ENCODE measurements at places on chromosomes 6 and 20.

GRCh38 chr20:21901470-21902275, 196.2 kb downstream of the PAX1 start:
- DNase-seq, result no peak

GRCh38 chr6:28651161-28651560, 125.5 kb downstream of the GPX5 start:
- DNase-seq, result no peak

- DNase-seq, result peak; percentile 23
Measured at GRCh38 chr6:47631269-47631772, 67.1 kb upstream of the ADGRF4 start.

DNA sequence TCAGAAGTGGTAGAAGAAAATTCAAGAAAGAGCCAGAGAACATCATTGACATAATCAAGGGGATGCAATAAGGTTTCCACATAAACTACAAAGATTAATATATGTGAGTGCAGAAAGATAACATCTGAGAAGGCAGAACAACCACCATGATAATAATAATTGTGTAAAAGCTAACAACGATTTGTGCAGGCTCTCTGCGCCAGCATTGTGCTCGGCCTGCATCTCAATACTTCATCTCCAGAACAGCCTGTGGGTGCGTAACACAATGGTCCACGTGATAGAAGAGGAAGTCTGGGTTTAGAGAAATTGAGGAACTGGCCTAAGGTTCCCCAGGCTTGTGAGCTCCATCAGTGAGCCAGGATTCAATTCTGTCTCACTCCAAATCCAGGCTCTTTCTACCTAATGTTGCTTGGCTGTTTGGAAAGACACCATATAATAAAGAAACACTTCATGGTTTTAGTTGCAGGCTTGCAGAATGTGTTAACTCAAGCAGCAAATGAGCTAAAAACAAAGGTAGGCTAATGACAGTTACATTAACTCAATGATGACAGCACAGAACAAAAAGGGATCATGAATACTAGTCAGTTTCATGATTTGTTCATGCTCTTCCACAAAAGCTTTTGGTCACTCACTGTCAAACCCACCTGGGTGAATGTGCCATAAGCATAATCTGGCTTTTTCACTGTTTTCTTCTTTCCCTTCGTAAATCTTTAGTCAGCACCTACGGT, 71.2 kb downstream of the LY86 start:
- no peak for DNase-seq

- no peak for DNase-seq
Measured at GRCh38 chr6:144434308-144434990, 149.3 kb downstream of the UTRN start.

- no peak for DNase-seq
Measured at GRCh38 chr6:53703047-53703446, 37.5 kb upstream of the KLHL31 start.

- no peak for DNase-seq
Measured at GRCh38 chr20:45041464-45042337, 59.2 kb downstream of the KCNS1 start.

GRCh38 chr6:71529026-71529425, 240.4 kb downstream of the OGFRL1 start:
- no peak for DNase-seq

DNA sequence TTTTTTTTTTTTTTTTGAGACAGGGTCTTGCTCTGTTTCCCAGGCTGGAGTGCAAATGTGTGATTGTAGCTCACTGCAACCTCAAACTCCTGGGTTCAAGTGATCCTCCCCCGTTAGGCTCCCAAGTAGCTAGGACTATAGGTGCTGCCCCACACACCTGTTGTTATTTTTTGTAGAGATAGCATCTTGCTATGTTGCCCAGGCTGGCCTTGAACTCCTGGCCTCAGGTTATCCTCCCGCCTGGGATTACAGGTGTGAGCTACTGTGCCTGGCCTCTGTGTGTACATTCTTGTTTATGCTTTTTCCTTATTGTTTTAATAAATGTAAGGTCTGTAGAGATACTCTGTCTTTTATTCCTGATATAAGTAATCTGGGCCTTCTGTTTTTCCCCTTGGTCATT, 14.8 kb downstream of the CD2AP start:
- no peak for DNase-seq

Measured in immature natural killer cell (primary cell).